ENCODE measurements at places on chromosomes 16 and 17.

- DNase-seq: no peak
Measured at GRCh38 chr17:57400648-57401047, 144.3 kb downstream of the MSI2 start.

DNA sequence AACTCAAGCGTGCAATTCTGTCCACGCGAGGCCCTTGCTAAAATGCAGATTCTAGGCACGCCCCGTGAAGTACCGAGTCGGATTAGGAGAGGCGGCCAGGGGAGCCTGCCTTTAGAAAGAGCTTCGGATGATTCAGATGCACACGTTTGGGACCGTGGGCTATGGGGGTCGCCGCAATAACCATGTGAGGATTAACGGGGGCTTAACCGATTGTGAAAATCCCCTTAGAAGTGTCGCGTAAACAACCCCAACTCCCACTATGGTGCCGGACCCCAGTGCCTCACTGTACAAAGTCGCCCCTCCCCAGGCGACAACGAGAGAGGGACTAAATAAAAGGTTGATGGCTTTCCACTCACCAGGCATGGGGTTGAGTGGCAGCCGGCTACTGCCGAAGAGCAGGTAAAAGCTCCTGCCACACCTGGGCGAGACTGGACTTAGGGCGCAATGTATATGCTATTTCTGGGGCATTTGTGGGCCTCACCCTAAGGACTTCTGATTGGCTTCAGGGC is 635 bp upstream of the SP2 start:
- no peak for DNase-seq

DNA sequence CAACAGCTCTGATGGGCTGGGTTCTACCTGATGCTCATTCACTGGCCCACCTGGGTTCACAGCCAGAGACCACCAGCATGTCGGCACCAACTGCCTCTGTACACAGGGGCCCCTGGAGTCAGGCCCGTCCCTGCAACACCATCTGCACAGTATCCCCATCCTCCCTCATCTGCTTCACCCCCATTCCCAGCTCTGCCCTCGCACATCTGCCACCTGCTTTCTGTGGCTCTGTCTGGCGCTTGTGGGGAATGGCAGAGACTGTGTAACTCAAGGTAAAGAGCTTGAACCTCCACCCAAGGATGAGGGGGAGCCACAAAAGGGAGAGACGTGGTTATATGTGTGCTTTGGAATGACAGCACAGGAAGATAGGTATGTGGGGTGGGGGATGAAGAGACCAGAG is 27.2 kb downstream of the SMPD3 start:
- DNase-seq: no peak

DNA sequence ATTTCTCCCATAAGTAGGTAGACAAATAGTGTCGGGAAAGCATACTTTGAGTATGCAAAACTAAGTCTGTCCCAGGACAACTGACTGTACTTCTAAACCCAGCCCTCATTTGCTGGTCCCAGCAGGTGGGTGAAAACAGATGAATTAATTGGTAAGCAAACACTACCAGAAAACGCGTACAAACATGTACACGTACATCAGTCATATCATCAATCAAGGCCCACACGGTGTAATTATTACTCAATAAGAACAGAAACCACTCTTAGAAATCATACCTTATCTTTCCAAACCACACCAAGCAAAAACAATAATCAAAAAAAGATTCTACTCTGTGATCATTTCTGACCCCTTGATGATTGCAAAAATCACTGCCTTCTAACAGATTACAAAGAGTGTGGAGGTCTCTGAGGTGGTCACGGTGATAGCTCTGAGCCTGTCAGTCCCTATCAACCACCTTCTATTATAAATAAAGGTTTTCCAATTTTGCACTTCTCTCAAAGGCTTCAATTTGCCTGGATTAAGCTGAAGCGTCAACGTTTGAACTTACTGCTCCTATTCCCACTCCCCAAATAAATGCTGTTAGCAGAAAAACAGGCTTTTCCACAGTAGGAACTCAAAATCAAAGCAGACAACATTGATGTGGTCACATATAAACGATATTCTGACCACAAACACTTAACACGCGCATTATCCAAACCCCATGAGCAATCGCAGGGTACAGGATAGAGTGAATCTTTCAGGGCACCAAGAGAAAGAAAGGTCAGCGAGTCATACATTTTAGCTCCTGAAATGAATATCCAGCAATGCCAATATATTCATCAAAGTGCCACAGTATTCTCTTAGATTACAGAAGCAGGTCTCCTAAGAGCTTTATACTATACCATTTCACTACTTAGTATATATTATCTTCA is 211.9 kb downstream of the STX8 start:
- DNase-seq: no peak

- DNase-seq: no peak
Measured at GRCh38 chr16:55526441-55526840, 17.6 kb downstream of the LPCAT2 start.

- DNase-seq: no peak
Measured at GRCh38 chr16:2988590-2989099, 8.4 kb upstream of the PKMYT1 start.

- no peak for DNase-seq
Measured at GRCh38 chr17:69348429-69348828, 21.5 kb upstream of the ABCA5 start.

Measured in effector memory CD4-positive, alpha-beta T cell (primary cell).